Stimulated activated CD4-positive, alpha-beta T cell treated with anti-CD3 and anti-CD28 coated beads, TNF-alpha, amount 100 ng/mL, for 48 hours (primary cell): ENCODE measurements at places on chromosomes 16 and 17.

GRCh38 chr16:8583732-8584131 lies 6.6 kb downstream of the TMEM114 start:
- no peak for DNase-seq

DNA sequence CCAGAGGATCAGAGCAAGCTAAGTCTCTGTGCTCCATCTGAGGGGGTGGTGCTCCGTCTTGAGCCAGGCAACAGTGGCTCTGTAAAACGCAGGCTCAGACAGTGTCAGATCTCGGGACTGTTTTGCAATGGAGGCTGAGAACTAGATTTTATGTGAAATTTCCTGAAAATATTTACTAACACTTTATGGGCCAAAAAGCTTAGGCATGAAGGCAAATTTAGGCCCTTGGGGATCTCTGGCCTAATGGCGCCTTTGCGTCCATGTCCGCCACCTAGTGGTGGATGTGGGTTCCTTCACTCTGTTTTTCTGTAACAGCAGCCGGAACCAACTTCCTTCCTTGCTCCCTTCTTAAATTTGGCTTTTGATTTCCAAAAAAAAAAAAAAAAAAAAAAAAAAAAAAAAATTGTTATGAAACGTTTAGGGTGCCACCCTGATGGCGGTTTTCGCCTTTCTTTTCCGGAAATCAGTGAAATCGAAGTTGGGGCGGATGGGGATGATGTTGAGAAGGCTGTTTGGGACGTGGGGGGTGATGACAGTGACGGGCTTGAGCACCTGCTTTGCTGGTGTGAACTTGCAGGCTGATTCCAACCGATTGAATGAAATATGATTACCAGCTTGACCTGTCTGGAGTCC lies 14.0 kb upstream of the ELAC2 start:
- peak; percentile 21 for DNase-seq

GRCh38 chr17:38465391-38466345 lies 37.4 kb downstream of the ARHGAP23 start:
- DNase-seq = no peak

GRCh38 chr17:21291357-21291756 lies 6.8 kb downstream of the MAP2K3 start:
- DNase-seq = no peak

DNA sequence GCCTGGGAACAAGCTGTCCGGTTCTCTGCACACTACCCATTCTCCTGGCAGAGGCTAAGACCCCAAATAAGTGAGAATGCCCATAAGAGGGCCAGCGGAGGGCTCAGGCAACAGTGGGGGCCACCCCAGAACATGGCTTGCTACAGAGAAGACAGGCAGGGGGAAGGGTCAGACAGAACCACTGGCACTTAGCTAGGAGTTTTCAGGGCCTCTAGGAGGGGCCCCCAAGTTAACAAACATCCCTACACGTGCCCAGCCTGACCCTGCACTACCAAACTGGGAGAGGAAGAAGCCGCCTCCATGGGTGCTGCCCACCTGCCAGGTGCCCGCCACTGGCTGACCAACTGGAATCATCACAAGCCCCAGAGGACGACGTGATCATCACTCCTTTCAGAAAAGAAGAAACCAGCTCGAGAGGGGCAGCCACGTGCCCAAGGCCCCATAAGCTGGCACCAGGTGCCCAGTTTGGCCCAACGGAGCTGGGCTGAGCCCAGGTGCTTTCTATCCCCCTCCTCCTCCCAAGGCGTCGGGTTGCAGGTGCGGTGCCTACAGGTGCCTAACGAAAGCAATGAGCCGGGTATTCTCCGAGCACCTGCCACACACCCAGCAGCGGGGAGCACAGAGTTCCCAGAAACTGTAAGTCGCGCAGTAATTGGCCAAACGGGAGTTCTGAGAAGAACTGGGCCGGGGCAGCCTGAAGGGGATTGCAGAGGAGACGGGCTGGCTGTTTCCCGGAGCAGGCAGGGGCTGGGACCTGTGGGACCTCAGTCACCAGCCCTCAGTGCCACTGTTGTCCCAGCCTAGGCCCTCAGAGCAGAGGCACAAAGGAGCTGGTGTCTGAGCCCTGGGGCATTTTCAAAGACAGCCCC lies 13.2 kb downstream of the RPH3AL start:
- DNase-seq = no peak

DNA sequence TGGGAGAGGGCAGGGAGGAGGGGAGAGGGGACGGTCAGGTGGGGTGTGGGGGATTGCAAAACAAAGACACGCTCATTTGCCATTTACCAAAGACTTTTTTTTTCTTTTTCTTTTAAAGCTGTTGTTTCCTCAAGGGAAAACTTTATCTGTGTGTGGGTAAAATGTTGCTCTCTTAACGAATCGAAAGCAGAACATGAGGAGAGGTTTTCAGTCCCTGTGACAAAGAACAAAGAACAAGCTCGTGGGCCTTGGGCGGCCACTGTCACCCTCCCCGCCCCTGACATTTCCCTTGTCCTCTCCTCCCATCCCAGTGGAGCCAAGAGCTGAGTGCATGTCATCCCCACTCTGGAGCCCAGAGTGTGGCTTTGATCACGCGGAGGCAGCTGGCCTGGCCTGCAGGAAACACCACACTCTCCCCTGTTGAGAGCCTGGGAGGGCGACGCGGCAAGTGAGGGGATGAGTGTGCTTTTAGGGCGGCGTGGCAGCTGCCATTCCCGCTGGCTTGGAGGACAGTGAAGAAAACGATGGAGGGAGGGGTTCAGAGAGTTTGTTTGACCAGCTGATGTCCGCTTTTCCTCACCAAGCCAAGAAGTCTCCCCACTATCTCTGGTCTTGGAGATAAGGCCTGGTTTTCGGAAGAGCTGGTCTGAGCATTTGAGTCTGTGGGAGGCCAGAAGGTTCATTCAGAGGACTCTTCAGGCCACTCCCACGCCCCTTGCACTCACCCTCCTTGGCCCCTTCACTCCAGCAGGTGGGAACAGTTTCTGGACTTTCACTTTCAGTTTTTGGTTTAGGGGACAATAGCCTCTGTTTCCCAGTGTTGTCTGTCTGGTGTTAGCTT lies 11.4 kb downstream of the CCR7 start:
- no peak for DNase-seq

GRCh38 chr17:42253578-42253977 lies 22.6 kb downstream of the STAT5B start:
- DNase-seq = no peak

DNA sequence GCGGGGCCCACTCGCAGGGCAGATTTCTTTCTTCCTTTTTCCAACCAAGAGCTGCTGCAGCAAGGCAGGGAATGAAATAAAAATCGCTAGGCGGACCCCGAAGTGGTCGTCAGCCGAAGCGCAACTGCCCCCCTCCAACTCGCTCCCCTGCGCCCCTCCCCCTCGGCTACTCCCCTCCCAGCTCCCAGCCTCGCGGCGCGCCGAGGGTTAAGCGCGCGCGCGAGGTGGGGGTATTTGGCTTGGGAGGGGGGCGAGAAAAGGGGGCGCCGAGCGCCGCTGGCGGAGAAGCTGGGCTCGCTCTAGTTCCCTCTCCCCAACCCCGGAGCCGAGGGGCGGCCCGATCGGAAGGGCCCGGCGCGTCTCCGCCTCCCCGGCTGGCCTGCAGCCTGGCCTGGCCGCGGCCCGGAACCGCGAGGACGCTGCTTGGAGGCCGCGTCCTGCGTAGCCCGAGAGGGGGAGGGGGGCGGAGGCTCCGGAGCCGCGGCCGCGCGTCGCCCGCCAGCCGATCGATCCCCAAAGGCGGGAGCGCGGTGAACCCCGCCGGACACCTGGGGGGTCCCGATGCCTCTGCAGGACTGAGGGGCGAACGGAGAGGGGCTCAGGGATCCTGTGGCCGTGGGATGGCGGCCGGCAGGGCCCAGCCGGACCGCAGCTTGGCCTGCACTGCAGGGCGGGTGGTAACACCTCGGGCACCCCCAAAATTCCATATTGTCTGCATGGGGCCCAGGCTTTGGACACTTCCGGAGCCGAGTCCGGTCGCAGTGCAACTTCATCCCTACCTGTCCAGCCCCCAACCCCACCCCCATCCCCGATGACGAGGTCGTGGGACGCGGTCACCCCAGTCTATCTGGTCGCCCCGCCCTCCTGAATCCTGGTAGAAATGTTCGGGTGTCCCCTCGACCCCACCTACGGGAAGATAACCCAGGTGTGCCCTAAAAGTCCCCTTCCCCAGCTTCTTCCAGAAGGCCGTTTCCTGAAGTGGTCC lies 4.9 kb upstream of the CBX4 start:
- DNase-seq = no peak

- no peak for DNase-seq
These were observed 26.9 kb downstream of the IL4R start for GRCh38 chr16:27340654-27341053.

GRCh38 chr16:14199624-14200023 lies 128.5 kb downstream of the MRTFB start:
- DNase-seq = no peak

DNA sequence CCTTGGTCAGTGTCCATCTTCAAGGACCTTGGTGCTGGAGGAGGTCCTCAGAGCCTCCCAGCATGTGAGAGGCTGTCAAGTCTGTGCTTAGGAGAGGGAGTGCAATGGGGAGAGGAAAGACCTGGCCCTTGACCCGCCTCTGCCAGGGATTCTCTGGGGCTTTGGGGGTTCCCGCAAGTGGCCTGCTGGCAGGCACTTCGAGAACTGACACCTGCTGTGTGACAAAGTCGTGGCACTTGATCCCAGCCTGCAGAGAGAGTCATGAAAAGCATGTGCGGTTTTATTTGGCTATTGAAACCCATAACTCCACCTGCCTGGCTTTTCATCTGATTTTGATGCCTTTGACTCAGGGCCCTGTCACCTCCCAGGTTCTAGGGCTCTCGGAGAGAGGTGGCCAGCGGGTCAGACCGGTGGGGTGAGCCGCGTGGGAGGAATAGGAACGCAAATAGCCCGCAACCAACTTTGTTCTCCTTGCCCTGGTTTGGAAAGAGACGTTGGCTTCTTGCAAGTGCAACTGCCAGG lies 42.8 kb upstream of the GSE1 start:
- no peak for DNase-seq

GRCh38 chr17:77684803-77685798 lies 273.4 kb upstream of the TNRC6C start:
- DNase-seq = no peak

DNA sequence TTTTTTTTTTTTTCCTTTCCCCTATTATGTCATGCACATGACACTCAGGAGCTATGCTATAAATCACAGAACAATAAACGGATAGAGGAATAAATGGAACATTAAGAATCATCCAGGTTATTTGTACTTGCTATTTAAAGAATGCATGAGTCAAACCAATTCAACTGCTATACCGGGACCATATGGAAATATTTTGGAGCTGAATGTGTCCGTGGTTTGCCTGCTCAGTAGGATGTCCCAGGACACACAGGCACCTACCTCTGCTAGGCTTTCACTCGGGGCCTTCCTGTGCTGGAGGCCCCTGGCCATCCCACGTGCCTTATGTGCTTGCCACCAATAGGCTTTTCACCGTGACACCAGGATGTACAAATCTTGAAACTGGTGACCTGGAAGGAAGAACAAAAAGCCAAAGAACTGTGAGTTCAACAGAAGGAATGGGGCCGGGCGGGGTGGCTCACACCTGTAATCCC lies 15.3 kb upstream of the SEC14L1 start:
- DNase-seq = no peak

- no peak for DNase-seq
These were observed 192.7 kb downstream of the RPTOR start for GRCh38 chr17:80737106-80738019.

DNA sequence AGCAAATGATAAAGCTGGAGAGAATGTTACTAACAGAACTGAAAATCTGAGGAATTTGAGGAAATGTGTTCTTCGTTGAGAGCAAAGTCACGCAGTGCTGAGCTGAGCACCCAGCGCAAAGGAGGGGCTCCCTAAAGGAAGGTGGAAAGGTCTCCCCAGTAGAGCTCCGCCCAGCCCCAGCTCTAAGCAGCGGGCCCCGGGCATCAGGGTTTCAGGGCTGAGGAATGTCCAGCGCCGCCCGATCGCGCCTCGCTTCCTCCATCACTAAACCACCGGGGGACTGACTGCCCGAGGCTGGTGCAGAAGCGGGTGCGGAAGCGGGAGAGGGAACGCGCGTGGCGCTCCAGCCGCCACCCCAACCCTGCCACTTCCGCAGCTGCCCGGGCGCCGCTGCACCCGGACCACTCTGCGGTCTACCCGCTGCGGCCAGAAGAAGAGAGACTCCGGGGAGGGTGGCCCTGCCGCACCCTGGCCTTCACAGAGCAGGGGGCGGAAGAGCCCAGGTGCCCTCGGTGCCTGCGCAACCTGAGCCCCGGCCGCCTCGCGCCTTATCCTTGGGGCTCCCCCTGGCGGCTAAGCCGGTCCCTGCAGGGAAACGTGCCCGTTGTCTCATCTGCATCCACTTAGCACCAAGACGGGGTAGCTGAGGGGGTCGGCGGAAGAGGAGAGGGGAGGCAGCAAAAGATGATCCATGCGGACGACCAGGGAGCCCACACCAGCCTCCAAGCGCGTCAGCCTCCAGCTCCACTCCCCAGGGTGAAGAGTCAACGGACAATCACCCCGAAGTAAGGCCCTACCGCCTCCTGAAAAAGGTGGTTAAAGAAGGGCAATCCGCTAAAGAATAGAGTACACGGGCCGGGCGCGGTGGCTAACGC lies 12.4 kb upstream of the GUCY2D start:
- peak; percentile 81 for DNase-seq

GRCh38 chr16:52372313-52372712 lies 174.6 kb downstream of the TOX3 start:
- DNase-seq = no peak

- no peak for DNase-seq
These were observed 63.7 kb upstream of the LYRM9 start for GRCh38 chr17:27956601-27957445.

DNA sequence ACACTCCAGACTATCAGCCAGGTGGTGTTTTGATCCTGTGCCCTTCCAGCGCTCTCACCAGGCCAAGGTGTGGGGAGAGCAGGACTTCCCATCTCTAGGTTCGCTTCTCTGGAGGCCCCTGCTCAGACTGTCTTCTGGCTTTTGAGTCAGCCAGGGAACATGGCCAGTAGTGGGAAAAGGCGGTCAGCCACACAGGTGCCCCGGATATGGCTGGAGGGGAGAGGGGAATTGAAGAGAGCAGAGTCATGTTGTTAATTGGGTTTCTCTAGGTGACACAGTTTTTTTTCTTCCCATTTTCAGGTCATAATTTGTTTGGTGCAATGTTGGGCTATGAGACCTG lies 1.5 kb downstream of the MINK1 start:
- no peak for DNase-seq

DNA sequence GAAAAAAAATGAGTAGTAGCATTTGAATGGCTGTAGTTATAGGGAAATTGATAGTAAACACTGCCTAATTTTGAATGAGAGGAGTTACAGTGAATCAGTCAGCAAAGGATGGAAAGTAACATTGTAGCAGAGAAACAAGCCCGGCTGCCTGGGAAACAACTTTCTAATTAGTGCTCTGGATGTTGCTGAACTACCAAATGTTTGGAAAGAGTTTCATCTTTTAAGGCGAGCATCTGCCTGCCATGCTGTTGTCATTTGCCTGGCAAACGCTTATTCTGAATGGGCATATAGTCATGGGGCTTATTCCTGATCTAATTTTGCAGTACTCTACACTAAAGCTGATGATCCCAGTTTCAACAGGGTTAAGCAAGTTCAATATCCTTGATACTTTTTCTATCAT lies 138.6 kb downstream of the CDH11 start:
- no peak for DNase-seq
